ENCODE measurements at places on chromosomes 3 and 15.

DNA sequence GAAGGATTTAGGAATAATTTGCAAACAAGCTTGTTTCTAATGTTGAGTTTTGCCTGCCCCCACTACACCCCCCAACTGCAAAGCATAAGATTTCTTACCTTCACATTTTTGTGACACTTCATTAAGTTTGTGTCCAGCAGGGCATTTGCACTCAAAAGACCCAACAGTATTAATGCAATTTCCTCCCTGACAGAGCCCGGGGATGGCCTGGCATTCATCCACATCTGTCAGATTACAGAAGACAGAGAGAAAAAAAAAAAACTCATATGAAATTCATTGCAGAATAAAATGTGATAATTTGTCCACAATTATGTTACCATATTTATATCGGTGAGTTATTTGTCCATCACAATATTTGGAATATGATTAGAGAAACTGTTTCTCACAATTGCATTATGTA is 111.5 kb downstream of the FBN1 start:
- H3K36me3 ChIP-seq: no peaks in the 10 kb centered on the region
- H3K27ac ChIP-seq: no peak overlapping the region
- H3K4me3 ChIP-seq: no peak overlapping the region
- H3K27me3 ChIP-seq: no peaks in the 10 kb centered on the region
- H3K4me1 ChIP-seq: no peaks in the 10 kb centered on the region

DNA sequence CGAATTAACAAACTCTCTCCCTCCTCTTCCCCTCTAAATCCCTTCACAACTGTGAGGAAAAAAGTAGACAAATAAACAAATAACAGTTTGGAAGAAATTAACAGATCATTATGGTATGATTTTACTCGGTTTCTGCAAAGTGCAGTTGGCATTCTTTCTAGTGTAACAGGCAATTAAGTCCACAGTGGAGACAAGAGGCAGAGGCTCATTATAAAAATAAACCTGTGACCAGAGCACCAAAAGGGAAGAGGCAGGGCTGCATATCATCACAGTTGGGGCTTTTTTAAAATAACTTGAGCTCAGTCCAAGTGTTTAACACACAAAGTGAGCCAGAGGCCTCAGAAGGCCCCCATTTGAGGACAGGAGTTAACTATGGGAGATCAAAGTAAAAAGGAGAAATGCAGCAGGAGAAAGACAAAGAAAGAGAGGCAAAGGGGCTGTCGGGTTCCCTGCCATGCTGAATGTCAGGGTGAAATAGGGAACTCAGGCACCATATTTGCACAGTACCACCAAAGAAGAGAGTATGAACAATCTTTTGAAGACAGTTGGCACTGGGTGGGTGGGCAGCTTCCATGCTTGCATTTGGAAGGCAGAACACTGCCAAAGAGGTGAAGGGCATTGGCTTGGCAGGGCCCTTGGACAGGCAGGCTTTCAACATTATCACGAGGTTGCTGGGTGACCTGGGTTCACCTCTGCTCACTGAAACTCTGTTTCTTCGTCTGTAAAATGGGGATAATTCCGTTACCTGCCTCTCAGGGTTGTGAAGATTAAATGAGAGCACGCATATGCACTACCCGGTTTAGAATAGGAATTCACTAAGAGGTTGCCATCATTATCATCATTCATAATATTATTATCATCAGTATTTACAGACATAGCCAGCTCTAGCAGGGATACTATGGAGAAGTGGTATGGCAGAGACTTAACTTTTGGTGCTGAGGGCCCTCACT is 134.5 kb downstream of the MEX3B start:
- H3K36me3 ChIP-seq: no peaks in the 10 kb centered on the region
- no peaks in the 10 kb centered on the region for H3K27me3 ChIP-seq
- no peak overlapping the region for H3K4me3 ChIP-seq

DNA sequence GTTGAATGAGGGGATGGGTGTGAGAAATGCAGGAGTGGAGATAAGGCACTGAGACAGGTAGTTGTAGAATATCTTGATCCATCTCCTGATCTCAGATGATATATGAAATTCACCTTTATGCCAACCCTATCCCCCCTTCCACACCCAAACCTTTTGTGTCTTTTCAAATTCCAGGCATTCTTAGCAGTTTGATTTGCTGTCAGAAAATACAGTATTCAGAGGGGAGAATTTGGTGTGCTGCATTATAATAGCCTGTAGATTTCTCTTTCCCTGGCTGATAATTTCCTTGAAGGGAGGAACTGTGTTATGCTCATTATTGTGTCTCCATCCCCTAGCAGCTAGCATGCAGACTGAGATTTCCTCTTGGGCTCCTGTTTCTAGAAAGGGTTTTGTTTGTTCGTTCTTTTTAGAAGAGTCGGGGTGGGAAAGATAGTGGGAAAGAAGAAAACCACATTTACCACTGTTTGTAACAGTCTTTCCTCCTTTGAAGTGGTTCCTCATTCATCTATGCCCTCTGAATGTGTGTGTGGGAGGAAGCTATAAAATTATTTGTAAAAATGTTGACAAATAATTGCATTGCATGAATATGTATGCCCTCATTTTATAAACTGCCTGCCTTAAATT is 373.4 kb downstream of the DIPK2A start:
- H3K4me3 ChIP-seq: no peak overlapping the region
- H3K36me3 ChIP-seq: no peaks in the 10 kb centered on the region
- no peak overlapping the region for H3K27ac ChIP-seq

GRCh38 chr15:85531083-85531482 is 150.7 kb downstream of the AKAP13 start:
- H3K4me3 ChIP-seq: no peak overlapping the region
- H3K36me3 ChIP-seq: no peaks in the 10 kb centered on the region
- H3K4me1 ChIP-seq: peaks cover 65% of the 10 kb centered on the region
- no peak for DNase-seq
- no peak overlapping the region for H3K27ac ChIP-seq

DNA sequence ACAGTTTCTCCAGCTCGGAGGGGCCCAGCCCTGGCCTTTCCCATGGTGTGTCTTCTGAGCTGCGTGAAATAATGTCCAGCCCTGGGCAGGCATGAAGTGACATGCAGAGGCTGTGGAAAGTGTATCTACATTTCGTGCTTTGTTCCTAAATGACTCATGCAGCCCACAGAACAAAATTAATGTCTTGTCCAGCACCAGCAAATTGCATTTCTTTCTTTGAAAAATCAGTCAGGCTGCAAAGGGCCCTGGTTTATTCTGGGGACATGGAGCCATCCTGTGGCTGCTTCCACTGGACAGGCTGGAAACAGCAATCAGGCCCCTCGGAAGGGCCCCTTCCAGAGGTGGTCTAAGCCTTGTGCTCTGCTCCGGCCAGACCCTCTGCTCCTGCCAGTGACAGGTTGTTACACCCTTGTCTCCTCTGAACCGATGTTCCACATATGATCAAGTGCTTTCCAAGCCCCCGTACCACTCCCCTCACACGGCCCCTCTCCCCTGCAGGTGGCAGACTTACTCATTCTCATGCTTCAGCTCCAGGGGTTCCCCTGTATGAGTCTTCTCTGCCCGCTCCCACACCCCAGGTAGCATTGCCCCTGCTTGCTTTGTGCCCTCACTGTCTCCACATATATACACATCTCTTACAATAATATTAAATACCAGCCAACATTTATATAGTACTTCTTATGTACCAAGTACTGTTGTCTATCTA is 33.7 kb downstream of the CRYGS start:
- H3K36me3 ChIP-seq: no peaks in the 10 kb centered on the region
- H3K4me3 ChIP-seq: no peak overlapping the region
